ENCODE measurements at places on chromosomes 1 and 21.

- no peak for DNase-seq
These were observed 129.0 kb downstream of the LYPLAL1 start for GRCh38 chr1:219302697-219303096.

DNA sequence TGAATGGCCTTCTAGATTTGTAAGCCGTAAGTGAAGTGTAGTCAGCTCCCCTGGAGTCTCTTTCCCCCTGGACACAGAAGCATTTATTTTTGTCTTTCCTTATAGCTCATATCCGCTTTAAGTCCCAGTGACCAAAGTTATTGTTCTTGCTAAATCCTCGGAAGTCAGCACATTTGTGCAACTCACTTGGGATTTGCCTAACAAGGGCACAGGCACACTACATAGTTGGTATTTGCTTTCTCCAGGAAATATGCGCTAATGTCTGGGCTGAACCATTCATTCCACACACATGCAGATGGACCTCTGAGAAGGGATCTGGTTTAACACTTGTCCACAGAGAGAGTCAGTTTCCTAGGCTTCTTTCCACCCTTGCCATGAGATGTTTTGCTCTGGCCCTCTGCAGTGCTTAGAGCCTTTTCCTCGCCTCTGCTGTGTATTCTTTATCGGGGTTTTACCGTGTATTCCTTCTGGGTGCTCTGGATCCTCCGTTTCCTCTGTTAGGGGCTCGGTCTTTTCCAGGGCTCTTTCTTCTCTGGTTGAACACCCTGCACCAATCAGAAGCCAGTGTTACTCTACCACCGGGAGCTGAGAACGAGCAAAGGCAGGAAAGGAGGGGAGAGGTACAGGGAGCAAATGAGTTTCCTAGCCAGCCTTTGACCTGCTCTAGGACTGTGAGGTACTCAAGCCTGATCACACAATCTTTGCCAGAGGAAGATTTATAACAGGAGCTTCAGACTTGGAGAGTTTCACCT lies 72.4 kb downstream of the ABCA4 start:
- DNase-seq, result no peak

- DNase-seq, result no peak
These were observed 115.6 kb upstream of the KIF26B start for GRCh38 chr1:245039196-245039595.

DNA sequence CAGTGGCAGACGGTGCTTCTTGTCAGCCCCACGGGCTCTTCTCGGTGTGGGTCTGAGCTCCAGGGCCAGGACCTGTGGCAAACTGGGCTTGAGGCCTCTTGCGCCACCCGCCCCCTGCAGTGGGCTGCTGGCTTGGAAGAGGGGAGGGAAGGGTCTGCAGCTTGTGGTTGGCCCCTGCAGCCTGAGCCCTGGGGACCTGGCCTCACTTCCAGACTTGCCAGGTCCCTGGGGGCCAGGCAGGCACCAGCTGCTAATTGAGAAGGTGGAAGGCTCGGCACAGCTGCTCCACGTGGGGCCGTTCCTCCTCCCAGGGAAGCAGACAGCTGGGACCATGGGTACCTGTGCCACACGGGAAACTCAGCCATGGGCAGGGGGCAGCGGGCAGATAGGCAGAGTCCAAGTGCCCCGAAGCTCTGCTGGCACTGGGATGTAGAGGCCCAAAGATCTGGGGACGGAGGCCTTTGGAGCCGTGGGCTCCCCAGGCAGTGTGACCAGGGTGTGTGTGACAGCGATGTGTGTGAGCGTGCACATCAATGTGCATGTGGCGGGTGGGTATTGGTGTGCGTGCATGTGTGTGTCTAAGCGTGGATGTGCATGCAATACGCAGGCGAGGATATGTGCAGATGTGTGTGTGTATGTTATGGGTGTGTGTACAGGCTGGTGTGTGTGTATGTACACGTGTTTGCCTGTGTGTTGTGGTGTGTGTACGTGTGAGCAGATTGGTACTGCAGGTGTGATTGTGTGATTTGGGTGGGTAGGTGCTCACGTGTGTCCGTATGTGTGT lies 39.3 kb downstream of the TP73 start:
- no peak for DNase-seq

DNA sequence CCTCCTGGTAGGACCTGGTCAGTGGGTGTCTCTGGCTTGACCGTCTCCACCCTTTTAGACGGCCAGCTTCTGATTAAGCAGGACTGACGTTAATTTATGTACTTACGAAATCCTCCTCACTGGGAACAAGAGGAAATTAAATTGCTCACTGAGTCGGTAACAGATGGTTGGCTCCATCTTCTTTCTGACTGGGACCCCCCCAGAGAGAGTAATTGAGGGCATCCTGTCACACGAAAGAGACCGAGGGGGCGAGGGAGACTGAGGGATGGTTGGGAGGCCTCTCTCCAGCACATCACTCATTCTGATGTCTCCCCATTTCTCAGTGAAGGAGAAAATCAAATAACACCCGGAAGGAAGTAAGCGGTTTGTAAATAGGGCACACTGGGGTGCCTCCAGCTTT lies 104.8 kb downstream of the OMA1 start:
- no peak for DNase-seq

Data from HFF-Myc (cell line).